ENCODE measurements at places on chromosomes 7 and 10.

GRCh38 chr7:31493714-31494181 is 20.1 kb upstream of the ITPRID1 start:
- no peak for DNase-seq

- DNase-seq: no peak
Observed at GRCh38 chr10:67924136-67924535, 39.7 kb downstream of the SIRT1 start.

DNA sequence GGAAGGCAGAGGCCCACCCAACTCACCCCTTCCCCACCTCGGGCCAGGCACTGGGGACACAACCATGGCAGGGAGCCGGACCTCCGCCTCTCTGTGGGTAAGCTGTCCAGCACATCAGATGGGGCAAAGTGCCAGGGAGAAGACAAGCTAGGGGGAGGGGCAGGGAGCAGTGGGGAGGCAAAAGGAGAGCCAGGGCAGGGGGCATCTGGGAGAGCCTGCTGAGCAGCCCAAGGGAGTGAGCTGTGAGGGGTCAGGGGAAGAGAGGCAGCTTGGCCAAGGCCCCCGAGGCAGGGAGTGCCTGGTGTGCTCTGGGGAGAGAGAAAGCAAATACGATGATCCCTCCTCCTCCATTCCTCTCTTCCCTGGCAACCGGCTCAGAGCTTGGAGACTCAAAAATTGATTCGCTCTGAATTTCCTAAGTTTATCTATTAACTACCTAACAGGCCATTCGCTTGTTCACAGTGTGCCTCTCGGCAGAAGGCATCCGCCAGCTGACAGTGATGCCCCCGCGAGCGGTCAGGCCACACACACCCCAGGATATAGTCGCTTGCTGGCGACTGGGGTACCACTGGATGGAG is 4.5 kb downstream of the CAMK2B start:
- DNase-seq: no peak

- DNase-seq: no peak
Observed at GRCh38 chr10:91220954-91221675, 652 bp downstream of the PCGF5 start.

DNA sequence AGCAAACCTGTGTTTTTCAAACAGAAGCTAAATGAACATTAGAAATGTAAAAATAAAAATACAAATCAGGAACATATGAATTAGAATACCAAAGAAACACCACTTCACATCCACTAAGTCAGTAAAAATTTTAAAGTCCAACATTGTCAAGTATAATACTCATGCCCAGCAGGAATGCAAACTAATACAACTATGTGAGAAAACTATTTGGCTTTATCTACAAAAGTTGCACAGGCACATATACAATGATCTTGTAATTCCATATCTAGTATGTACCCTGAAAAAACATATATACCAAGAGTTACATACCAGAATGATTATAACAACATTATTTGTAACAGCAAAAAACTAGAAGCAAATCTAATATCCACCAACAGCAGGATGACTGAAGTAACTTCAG is 91.1 kb downstream of the RNF32 start:
- no peak for DNase-seq

DNA sequence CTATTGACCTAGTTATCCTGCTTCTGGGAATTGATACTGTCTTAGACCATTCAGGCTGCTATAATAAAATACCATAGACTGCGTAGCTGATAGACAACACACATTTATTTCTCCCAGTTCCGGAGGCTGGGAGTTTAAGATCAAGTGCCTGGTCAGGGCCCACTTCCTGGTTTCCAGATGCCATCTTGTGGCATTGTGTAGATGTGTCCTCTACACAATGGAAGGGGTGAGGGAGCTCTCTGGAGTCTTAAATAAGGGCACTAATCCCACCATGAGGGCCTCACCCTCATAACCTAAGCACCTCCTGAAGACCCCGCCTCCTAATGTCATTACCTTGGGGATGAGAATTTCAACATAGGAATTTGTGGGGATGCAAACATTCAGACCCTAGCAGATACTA is 62.4 kb downstream of the SLC35B4 start:
- DNase-seq: no peak

DNA sequence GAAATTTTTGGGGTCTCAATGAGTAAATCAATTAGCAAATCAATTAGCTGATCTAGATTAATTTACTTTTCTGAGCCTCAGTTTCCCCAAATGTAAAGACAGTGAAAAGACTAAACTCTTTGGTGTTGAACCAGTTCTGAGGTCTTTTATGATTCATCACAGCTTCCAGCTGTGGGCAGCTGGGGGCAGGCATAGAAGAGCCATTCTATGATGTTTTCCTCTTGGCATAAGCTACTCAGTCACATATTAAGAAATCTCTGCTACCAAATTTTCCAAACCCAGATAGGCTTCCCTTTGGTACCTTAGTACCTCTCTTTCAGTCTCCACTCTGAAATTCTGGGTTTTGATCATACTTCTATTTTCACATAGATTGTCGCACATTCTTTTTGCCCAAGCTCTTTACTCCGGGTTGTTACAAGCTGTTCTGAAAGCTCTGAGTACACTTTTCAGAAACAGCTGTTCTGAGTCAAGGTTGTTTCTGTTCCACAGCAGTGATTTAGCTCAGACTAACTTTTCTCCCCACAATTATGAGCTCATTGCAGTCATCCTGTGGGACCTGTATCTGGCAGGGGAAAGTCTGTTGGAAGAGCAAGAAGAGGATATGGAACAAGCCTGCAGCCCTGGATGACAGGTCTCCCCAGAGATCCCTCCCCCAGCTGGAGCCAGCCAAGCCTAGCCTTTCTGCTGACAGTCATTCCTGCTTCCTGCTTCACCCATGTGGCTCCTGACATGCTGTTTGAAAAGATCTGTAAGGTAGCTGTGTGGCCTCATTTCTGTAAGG is 599.6 kb upstream of the GHITM start:
- no peak for DNase-seq

GRCh38 chr7:139708541-139708940 is 69.3 kb downstream of the HIPK2 start:
- no peak for DNase-seq

GRCh38 chr7:137940656-137941518 is 61.0 kb downstream of the CREB3L2 start:
- DNase-seq: no peak

GRCh38 chr7:140397784-140398750 is at the start of gene SLC37A3:
TSS of gene SLC37A3 (minus strand) at chr7:140398530. CDS start at chr7:140382526, 16,004 bp downstream.
- DNase-seq: peak; percentile 59

DNA sequence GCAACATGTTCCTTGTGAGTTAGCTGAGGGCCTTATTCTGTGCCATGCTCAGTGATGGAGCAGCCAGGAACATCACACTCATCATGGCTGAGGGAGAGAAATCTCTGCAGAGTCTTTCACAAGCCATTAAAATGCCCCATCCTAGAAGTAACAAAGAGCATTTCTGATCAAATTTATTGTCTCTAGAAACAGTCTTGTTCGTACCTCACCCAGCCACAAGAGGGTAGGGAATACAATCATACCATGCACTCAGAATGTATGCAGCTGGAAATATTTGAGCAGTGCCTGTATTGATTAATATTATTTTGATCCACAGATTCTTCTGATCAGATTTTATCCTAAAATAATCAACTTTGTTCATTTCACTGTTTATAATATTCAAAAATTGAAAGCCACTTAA is 17.3 kb downstream of the VPS26A start:
- DNase-seq: no peak

GRCh38 chr7:85018498-85018897 is 168.4 kb downstream of the SEMA3D start:
- no peak for DNase-seq

DNA sequence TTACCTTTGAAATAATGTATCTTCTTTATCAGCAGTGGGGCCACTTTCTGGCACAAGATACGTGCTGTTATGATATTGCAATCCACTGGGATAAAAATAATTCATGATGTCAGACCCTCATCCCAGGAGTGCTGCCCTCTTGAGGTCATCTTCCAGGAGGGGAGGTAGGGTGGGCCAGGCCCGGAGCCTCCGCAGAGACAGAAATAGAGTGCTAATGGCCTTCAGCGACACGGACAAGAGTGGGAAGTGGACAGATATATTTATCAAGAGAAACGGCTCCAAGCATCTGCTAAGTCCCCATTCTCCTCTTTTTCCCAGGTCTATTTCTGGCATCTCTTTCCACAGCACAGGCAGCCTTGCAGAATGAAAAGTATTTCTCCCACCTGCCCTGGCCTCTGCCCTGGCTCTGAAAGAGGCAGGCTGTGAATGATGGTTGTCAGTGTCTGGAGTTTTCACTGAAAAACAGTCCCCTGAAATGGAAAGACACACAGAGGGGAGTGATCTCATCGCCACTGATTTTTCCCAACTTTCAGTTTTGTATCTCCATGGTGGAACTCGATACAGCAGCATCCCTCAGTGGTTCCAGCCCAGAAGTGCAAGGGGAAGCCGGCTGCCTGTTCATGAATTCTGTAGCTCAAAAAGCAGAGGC is 251.7 kb upstream of the MYO3A start:
- DNase-seq: peak; percentile 43

- no peak for DNase-seq
Observed at GRCh38 chr10:77049896-77050295, 587.7 kb downstream of the KCNMA1 start.

DNA sequence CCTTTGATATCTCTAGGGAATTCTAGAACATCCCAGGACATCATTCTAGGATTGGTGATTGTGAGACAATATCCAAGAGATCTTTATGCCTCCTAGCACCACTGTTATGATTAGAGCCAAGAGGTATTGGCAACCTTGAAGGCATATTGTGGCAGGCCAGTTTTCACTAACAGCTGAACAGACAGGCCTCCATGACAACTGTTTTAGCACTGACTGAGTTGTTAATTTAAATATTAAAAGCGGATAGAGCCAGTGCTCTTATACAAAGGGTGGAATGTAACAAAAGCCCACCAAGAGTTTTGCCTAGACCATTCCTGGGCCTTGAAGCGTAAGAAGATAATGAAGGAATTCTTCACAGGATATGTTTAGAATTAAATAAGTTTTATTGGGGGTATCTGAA is 131.9 kb downstream of the DGKB start:
- DNase-seq: no peak

- DNase-seq: no peak
Observed at GRCh38 chr10:107647462-107647861, 483.0 kb upstream of the SORCS1 start.

DNA sequence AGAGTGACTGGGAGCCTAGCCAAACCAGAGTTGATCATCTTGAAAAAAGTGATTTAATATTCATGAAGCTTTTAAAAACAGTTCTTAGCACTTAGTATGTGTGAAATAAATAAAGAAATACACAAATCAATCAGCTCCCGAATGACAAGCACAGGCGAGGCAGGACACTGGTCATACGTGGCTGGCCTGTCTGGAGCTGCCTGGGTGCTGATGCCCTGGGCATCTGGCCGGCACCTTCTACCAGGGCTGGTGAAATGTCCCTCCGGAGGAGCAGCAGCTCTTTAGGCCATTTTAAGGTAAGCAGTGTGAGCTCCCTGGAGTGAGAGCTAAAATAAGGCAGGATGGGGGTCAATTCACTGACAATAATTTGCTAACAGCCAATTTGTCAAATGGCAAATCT is 23.7 kb downstream of the IL15RA start:
- DNase-seq: no peak

GRCh38 chr10:91381257-91381891 is 28.8 kb upstream of the HECTD2 start:
- no peak for DNase-seq

- DNase-seq: no peak
Observed at GRCh38 chr7:111006040-111006439, 84.9 kb upstream of the LRRN3 start.

GRCh38 chr7:135745703-135746312 is 2.8 kb downstream of the FAM180A start:
- DNase-seq: no peak

DNA sequence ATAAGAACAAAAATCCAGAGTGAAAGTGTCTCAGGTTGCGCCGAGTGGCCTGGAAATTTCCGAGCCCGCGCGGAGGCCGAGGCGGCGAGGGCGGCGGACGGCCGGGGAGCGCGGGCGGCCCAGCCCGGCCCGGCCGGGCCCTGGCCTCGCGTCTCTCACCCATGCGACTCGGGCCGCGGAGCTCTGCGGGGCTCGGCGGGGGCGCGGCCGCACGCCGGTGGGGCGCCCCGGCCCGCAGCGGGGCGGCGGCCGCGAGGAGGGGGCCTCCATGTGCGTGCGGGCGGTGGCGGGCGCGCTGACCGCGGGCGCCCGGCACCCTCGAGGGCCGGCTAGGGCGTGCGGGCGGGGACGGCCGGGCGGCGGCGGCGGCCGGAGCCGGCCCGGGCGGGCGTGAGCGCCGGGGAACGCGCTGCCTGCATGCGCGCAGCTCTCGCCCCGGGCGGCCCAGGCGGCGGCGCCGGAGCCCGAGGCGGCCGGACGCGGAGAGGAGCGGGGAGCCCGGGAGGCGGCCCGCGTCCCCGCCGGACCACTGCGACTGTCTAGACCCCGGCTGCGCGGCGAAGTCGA is 302 bp upstream of the EN2 start:
- no peak for DNase-seq

- no peak for DNase-seq
Observed at GRCh38 chr7:96319439-96319838, 2.5 kb downstream of the SLC25A13 start.

GRCh38 chr7:131943646-131944045 is 387.2 kb upstream of the PODXL start:
- no peak for DNase-seq

- DNase-seq: peak; percentile 26
Observed at GRCh38 chr7:1893036-1893435, 223.0 kb downstream of the ELFN1 start.

DNA sequence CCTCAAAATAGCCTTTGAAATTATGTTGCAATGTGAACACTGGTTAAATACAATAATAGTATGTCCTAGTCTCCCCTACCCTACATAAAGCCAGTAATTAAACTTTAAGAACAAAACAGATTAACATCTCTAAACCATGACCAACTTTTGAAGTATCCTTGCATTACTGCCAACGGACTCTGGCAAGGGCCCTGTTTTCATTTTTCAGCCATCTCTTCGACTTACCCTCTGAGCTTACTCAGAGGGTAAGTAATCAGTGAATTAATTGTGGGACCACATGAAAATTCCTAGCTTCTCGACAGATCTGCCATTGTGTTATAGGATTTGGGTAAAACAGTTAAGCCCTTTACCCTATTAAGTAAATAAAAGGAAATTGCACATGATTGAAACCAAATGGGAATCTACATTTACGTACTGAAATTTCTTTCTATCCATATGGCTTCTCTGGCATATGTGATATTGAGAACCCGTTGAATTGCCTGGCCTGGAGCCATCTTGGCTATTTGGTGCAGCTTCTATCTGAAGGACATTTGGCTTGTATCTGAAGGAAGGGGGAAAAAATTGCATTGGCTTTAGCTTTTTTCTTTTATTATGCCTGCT is 39.6 kb downstream of the DYNC1I1 start:
- no peak for DNase-seq

- no peak for DNase-seq
Observed at GRCh38 chr10:86708783-86709380, 40.6 kb downstream of the LDB3 start.

GRCh38 chr10:100997360-100998182 is 2.0 kb upstream of the LZTS2 start:
- DNase-seq: peak; percentile 35

DNA sequence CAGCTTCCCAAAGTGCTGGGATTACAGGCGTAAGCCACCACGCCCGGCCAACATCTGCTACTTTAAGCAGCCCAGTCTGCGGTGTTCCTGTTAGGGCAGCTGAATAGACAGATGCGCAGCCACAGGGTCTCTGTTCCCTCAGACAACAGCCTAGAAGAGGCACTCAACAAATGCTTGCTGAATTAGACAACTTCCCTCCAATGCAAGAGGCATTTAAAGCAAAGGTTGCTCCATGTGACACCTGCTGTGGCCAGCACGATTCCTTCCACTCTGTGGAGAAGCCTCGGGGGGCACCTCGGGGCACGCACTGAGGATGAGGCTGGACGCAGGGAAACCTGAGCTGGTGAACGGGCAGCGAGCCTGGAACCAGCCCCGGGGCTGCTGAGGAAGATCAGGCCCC is 237.8 kb downstream of the MAD1L1 start:
- no peak for DNase-seq
